ENCODE measurements at places on chromosomes 7 and 10. TPM values are rescaled to one million over a fixed set of nuclear protein-coding genes. Genes with fewer than 3 reads are reported as not detected.

- no peak for DNase-seq
These were observed 72.9 kb upstream of the TMEM248 start for GRCh38 chr7:66847879-66848790.

DNA sequence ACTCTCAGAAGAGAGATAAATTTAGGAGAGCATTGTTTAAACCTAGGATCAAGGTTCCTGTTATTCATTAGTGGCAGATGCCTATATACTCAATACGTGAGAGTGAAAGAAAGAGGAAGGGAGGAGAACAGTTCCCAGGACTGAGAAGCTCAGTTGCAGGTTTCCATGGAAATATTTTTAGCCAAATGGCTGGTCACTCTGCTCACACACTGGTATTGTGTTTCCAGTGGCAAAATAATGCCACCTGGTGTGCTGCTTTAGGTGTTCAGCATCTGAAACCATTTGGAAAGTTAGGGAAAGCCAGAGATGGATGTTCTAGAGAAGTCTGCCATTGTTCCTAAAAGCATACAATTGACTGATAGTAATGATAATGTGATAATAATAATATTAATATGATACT, 827.7 kb downstream of the SORCS3 start:
- DNase-seq, result no peak

DNA sequence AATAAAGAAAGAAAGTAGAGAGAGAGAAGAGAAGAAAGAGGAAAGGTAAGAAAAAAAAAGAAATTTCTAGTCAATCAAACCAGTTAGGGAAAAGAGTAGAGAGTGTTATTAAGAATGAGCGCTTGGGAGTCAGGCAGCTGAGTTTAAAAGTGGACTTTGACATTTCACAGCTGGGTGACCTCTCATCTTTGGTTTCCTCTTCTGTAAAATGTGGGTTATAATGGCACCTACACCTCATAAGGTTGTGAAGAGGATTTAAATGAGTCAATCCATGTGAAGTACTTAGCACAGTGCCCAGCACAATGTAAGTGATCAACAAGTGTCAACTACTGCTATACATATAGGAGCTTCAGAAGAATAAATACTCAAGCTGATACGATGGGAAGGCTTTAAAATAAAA, 12.2 kb downstream of the HOXA1 start:
- DNase-seq, result no peak

- no peak for DNase-seq
These were observed 29.8 kb downstream of the SNX10 start for GRCh38 chr7:26321435-26321834.

- peak; percentile 58 for DNase-seq
These were observed 22.1 kb upstream of the OPN4 start for GRCh38 chr10:86632009-86632800.

- DNase-seq, result no peak
These were observed 77.9 kb downstream of the HIPK2 start for GRCh38 chr7:139699640-139700504.

DNA sequence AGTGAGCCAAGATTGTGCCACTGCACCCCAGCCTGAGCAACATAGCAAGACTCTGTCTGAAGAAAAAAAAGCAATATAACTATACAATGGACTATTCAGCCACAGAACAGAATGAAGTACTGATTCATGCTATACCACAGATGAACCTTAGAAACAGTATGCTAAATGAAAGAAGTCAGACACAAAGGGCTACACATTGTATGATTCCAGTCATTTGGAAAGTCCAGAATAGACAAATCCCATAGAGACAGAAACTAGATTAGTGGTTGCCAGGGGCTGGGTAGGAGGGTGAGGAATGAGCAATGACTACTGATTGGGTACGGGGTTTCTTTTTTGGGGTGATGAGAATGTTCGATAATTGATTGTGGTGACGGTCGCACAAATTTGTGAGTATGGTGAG, 9.6 kb upstream of the CFAP70 start:
- no peak for DNase-seq

GRCh38 chr7:68964060-68964459, 634.2 kb upstream of the AUTS2 start:
- no peak for DNase-seq

- no peak for DNase-seq
These were observed 25.2 kb downstream of the IQCE start for GRCh38 chr7:2583798-2584580.

GRCh38 chr7:946256-946996, 8.1 kb downstream of the ADAP1 start:
- no peak for DNase-seq

GRCh38 chr10:104608091-104608828, 32.8 kb upstream of the SORCS3 start:
- DNase-seq, result no peak

DNA sequence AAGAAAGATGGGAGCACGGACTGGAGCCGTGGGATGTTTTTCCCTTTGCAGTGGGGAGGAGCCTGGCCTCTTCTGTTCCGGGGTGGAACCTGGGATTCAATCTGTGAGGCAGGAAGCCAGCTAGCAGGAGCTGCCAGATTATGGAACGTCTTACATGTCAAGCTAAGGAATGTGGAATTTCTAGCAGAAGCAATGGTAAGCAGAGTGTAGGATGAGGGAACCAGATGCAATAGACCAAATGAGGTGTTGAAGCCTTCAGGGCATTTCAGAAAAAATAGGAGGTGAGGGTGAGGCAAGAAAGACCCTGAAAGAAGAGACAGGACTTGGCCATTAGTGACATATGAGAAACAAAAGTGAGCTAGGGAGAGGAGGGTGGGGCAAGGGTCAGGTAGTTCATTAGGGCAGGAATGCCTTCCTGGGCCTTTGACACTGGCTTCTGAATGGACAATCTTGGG, 105.5 kb downstream of the CHN2 start:
- DNase-seq, result no peak

DNA sequence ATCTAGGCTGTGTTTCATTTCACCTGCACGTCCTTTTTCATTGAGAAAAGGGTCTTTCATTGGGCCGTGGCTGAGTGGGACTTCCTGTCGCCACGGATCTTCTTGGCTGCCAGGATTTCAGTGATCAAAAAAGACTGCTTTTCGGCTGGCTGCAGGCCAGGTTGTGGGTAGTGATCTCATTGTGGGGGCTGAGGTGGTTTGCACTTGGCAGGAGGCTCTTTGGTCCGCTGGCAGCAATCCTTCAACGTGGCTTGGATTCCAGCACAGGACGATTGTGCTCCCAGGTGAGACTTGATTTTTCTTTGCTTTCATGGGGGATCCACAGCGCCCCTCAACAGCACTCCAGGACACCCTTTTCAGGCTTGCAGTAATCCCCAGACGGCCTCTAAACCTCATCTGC, 29.0 kb upstream of the ZNF273 start:
- DNase-seq, result no peak

DNA sequence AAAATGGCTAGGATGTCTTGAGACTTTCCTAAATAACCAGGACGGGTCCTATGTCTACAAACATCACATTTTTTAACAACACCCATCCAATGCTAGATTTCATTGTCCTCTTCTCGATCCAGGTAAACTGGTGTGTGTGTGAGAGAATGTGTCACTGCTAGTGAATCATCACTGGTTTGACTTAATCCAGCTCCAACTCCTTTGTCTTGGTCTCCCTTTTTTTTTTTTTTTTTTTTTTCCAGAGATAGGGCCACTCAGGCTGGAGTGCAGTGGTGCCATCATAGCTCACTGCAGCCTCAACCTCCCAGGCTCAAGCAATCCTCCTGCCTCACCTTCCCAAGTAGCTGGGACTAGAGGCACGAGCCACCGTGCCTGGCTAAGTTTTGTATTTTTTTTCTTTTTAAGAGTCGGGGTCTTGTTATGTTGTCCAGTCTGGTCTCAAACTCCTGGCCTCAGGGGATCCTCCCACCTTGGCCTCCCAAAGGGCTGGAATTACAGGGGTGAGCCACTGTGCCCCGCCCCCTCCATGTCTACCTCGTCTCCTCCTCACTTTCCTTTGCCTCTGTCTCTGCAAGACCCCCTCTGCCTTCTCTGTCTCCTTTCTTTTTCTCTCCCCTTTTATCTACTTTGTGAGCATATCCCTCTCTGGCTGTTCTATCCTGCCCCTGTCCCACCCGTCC, 2.2 kb upstream of the UFSP1 start:
- no peak for DNase-seq

DNA sequence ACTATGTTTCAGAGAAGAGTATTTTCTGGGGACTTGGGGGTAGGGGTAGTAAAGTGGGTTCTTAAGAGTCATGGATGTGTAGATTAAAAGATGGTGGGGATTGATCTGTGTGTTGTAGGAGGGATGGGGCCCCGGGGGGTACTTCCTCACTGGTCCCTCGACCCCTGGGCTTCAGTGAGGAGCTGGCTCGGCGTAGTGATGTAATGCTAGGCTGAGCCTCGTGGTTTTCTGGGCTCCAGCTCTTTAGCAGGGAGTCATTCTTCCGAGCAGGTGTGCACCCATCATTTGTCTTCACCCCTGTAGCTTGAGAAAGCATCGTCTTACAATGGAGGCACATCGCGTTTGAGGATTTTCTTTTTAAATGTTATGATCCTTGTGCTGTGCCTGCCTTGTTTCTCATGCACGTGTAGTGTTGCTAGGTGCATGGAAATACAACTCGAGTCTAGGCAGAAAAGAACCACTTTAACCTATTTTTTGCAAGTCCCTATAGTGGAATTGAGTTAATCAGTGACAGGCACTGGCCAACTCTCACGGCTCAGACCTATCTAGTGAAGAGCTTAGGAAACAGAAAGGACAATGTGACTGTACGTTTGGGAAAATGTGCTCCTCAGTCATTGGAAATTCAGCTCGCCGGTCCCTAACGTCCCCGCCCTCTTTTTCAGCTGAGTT, 106.1 kb upstream of the BTBD16 start:
- DNase-seq, result no peak

DNA sequence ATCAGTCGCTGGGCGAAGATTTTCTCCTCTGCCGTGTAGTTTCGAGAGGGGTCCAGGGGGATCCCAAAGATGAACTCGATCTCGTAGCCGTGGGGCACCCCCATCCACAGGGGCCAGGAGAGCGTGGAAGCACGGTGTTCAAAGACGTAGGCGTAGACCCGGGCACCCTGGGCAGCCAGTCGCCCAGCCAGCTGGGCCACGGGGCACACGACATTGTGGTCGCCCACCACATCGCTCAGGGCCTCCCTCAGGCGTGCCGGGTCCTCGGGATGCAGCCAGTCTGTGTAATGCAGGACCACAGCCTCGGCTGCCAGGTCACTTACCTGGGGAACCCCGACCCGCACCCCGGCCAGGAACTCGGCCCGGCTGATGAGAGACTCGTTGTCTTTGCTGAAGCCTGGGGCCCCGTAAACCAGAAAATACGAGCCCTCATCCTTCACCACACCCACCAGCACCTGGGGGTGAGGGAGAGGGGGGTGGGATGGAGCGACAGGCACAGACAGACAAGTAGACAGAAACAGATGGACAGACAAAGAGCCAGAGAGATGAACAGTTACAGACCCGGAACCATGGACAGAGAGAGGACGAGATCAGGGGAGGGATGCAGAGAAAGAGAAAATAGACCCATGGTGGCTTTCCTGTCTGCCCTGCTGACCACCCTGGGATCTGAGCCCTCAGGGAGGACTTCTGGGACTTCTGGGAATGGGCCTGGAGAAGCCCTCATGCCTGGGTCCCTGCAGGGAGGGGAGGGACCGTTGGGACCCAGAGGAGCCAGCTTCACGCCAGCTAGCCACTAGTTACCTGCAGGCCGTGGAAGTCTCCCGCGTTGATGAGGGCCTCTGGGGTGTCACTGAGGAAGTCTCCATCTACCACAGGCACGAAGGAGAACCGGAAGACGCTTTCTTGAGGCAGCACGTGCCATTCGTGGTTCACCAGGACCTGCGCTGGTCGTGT, 3.0 kb downstream of the ACHE start:
- no peak for DNase-seq

- no peak for DNase-seq
These were observed 1.3 kb downstream of the CHST12 start for GRCh38 chr7:2404714-2405119.

Gene EGR2
- 0.52 TPM for total RNA-seq

Gene SPRN
- not detected for total RNA-seq

Gene DKK1
- total RNA-seq, result not detected

Gene IKZF1
- total RNA-seq, result 2.1 TPM

Gene NUTM2B
- total RNA-seq, result 0.52 TPM
